ENCODE measurements at places on chromosomes 6 and 20.

DNA sequence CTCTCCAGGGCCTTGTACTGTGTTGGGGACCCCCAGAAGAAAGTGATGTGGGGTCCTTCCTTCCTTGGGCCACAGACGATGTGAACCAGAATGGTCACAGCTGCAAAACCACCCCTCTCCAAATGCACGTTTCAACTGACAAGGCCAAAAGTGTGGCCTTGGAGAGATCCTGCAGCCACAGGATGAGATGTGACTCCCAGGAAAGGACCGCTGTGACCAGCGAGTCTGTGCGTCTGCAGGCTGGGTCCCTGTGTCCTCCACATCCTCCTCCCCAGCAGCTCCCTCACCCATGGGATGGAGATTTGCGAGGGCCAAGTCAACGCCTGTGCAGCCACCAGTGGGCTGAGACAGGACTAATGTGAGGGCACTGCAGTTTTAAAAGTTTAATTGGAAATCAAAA lies 247.0 kb downstream of the ERMARD start:
- DNase-seq = no peak

- no peak for DNase-seq
These were observed 5.3 kb downstream of the HLA-B start for GRCh38 chr6:31351401-31352309.

DNA sequence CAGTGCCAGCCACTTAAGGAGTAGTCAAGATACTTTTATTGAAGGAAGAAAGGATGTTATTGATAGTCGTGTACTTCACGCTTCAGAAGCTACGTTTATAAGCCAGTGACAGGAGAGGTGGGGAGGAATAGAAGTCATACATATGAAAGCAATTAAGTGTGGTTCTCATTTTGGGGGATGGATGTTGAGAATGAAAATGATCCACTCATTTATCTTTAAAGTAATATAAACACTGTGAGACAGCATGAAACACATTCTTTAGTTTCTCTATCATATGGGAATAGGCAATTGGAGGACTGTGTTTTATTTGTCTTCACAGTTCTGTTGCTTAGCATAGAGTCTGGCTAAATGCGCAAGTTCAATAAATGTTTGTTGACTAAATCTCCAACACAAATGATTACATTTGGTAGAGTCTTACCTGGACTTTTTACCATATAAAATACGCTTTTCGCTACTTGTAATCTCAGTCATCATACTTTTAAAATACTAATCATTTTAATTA lies 35.2 kb downstream of the AK9 start:
- DNase-seq = no peak

DNA sequence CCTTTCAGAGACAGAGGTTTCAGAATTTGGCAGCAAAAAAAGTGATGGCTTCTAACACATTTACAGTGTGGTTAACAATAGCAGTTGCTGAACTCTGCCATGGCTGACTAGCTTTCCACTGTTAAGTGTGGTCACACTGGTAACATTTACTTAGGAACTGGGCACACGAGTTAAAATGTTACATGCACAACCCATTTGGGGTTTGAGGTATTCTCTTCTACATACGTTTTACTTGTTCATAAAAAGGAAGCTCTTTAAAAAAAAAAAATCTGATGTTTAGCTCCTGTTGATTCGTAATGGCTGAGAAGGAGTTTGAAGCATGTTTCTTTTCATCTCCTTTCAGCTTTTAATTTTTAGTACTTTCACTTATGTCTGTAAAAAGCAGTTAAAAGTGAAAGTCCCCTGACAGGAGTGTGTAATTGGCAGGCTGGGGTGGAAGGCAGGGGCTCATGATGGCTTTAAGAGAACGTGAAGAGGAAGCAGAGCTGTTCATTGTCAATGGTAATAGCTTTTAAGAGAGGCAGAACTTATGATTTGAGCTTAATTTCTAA lies 245.9 kb downstream of the FARS2 start:
- DNase-seq = peak; percentile 3

GRCh38 chr20:8670893-8671215 lies 398.0 kb upstream of the PLCB4 start:
- no peak for DNase-seq

- no peak for DNase-seq
These were observed 129.5 kb upstream of the SULF2 start for GRCh38 chr20:47914792-47915191.

GRCh38 chr6:16769131-16769985 lies 8.1 kb upstream of the ATXN1 start:
- DNase-seq = peak; percentile 74

DNA sequence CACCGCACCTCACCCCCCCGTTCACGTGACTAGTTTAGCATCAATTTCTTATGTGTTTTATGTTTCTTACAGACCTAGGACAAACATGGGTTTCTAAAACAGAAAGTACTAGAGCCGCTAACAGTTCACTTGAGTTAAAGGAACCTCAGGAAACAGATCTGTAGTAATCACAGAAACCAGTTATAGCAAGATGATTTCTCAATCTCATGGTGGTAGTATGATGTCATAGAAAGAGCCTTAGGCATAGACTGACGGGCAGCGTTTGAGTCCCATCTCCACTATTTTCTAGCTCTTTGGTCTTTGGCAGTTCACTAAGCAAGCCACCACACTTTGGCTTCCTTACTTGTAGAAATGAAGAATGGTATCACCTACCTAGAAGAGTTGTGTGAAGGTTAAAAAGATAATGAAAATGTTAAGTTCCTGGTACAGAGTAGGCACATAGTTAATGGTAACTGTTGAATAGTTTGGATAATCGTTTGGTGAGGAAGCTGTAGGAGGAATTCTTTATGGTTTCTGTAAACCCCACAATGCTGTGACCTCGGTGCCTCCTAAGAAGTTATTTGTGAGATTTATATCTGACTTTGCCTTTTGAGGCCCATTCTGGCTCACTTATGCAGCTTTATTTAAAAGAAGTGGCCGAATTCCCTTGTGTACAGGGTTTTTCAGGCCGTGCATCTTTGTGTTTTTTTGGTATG lies 21.3 kb downstream of the CTNNBL1 start:
- DNase-seq = peak; percentile 7

- DNase-seq = no peak
These were observed 37.7 kb upstream of the B4GALT5 start for GRCh38 chr20:49751397-49751736.

DNA sequence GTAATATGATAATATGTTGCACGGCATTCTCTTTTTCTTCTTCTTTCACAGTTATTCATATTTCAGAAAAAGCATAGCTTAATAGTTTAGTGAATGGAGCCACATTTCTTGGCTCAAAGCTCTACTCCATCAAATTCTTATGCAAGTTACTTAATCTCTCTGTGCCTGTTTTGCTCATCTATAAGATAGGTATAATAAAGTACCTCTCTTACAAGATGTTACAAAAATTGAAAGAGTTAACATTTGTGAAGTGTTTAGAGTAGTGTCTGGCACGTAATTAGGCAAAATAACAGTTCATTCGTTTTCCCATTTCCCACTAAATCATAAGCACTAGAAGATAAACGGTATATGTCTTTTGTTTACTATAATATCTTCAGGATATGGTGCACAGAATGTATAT lies 1304.4 kb upstream of the EYS start:
- DNase-seq = no peak

DNA sequence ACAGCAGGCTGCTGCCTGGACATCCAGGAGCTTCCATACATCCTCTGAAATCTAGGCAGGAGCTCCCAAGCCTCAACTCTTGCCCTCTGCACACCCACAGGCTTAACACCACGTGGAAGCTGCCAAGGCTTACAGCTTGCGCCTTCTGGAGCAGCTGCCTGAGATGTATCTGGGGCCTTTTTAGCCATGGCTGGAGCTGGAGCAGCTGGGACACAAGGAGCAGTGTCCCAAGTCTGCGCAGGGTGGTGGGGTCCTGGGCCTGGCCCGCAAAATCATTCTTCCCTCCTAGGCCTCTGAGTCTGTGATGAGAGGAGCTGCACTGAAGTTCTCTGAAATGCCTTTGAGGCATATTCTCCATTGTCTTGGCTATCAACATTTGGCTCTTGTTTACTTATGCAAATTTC lies 255.0 kb downstream of the DLL1 start:
- no peak for DNase-seq

- DNase-seq = no peak
These were observed 92.0 kb downstream of the ATXN1 start for GRCh38 chr6:16669227-16669626.

- DNase-seq = no peak
These were observed 19.9 kb downstream of the ATXN1 start for GRCh38 chr6:16741112-16742016.

DNA sequence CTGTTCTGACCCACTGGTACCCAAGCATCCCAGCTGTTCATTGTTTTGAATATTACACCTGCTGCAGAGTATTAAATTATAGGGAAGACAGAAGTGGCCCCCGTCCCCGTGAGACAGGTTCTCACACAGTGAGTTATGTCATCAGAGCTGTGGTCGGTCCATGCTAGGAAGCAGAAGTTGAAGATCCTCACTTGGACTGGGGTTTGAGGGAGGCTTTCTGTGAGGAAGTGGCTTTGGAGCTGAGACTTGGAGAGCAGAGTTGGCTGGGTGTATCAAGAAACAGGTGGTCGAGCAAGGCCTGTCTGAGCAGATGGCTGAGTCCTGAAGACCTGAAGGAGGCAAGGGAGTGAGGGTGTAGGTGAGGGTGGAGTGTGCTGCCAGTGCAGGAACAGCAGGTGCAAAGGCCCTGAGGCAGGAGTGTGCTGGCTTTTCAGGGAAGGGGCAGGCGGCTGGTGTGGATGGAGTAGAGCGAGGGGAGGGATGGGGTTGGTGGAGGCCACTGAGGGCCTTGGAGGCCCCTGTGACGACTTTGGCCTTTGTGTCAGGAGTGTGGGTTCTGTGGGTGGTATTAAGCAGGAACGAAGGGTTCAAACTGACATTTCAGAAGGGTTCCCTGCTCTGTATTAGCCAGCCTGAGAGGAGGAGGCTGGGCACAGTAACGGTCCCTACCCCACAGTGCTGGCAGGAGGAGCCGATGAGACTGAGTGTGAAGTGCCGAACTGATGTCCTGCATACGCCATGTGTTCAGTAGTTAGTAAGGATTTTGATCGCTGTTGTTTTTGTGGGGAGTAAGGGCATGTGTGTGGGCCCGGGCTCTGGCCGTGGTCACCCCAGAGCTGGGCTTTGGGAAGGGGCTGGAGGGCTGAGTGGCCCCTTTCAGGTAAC lies 11.8 kb downstream of the SRC start:
- peak; percentile 47 for DNase-seq

DNA sequence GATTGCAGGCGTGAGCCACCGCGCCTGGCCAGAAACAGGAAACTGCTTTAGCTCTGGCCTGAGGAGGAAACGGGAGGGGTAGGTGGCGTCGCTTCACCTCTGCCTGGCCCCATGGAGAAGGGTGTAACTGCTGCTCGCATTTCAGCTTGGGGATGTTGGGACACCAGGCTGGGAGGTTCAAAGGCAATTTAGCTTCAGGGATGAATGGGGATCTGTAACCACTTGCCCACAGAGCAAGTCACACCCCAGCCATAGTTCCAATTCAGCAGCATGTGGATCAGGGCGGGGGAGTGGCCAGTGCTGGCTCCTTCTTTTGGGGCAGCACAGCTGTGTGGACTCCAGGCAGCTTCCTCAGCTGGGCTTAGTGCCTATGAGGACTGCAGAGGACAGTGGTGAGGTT lies 34.8 kb upstream of the NUP153 start:
- DNase-seq = no peak

DNA sequence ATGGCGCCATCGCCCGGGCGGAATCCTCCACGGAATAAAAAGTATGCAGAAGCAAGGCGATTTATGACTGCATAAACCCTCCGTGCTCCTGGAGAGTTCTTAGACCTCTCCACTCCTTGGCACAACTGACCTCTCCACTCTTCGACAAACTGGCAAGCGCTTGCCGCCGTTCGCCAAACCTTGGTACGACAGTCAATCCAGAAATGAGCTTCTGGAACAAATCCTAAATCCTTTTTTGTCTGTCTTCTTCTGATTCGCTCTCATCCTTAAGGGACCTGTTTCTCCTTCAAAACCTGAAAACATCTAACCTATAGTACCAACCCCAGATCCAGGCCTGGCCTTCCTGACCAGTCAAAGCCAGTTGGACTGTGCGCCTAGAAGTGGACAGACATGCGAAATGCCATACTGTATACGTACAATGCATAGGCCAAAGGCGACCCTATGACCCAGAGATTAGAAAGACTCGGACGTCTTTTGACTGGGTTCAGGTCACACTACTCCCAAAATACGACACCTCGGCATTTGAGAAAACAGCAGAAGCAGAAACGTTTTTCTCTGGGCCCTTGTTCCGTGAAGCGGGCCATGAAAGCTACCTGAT lies 59.4 kb downstream of the TRIM27 start:
- DNase-seq = no peak

GRCh38 chr6:31666337-31666965 lies 571 bp downstream of the CSNK2B start:
- no peak for DNase-seq

DNA sequence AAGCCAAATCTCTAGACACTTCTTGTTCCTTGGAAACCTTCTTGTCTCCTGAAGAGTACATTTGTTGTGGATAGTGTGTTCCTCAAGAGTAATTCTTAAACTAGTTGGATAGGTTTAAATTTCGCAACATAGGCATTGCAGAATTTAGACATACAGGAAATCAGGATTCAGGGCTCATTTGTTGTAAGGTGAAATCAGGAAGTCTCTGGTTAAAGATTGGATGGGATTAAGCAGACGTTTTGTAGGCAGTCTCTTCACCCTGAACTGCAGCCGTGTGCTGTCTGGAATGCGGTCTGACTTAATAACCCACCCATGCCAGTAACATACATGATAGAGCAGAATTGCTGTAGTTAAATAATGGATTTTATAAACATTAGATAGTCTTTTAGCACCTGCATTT lies 21.7 kb downstream of the HIVEP1 start:
- DNase-seq = no peak

GRCh38 chr6:127924440-127924839 lies 23.6 kb upstream of the THEMIS start:
- DNase-seq = no peak

GRCh38 chr20:56409956-56410355 lies 2.1 kb upstream of the CASS4 start:
- no peak for DNase-seq

DNA sequence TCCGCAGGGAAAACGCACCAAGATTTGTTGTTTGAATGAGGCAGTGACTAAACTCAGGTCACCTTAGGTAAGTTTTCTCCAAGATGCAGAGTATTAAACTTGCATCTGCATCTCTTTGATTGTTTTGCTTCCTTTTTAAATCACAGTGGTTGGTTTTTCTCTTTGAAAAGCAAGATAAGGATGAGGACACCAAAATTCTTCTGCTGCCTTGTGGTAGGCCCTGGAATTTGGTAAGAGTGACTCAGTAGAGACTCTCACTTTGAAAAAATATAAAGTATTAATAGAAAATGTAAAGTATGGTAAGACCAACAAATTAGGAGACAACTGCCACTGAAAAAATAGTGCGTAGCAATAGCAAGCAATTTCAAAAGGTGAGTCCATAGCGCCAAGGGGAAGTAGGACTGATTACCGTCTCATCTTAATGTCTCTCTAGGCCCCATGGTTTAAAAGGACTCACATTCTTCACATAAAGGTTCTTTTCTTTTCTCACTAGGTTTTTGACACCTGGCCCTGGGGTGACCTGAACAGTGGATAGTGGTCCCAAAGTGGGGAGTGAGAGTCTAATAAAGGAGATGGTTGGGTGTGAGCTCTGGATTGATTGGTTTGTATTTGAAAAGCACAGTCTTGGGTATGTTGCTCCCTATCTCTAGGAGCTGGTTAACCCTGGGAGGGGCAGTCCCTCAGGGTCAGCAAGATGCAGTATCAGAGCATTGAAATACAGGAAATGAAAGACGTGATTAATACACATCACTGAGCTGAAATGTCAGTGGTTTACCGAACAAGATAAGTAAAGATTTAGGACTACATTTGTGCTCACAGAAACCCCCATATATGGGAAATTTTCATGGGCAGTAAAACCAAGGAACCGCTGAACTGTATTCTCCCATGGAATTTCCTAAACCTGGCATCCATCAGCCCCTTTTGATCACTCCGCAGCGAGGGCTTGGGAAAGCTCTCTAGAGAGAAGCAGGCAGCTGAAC lies 221.2 kb downstream of the SLC24A3 start:
- DNase-seq = no peak

Measured in KG1 (cell line).